ENCODE measurements at places on chromosomes 11 and 22.

DNA sequence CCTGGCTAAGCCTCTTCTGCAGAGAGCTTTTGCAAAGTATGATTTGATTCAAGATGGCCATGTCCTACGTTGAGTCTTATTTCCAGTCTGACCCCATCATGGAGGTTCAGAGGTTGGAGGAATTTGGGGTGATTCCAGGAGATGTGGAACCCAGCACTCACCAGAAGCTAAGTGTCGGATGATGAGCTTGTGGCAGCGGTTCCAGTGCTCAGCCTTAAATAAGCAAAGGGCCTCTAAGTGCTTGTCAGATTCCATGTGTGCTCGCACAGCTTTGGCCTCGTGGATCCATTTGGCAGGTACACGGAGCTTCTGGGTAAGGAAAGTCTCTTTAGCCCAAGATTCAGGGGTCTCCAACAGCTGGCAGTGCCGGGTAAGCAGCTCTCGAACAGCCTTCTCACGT, 11.9 kb upstream of the CHRNA10 start:
- DNase-seq = no peak

GRCh38 chr11:7488681-7489080, 3.4 kb downstream of the OLFML1 start:
- no peak for DNase-seq

DNA sequence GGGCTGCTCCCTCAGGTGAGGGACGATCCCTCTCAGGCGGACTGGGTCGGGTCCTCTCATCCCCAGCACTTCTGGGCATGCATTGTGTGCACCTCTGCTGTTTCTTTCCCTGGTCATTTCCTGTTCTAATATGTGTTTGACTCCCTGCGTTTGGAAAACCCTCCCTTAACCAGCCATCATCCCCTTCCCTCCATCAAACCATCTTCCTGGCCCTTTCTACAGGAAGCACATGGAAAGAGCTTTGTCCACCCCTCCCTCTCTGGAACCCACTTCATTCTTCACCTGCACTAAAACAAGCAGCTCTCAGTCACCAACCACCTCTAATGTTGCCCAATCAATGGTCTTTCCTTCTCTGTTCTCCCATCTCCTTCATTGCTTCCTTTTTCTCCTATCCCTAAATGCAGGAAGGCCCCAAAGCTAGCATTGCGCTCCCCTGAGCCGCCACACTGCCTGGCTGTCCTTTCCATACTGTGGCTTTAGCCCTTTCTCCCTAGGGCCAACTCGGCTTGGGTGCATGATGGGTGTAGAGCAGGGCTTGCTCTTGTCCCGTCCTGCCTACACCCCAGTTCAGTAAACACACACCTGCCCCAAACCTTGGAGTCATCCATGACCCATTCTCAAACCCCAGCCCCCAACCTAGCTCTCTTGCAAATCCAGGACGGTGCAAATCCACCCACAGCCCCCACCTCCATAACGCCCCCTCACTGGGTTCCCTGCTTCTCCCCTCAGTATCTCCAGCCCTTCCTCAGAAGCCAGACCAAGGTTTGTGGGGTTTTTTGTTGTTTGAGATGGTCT, 5.4 kb upstream of the GAS2L1 start:
- DNase-seq = no peak

- no peak for DNase-seq
Measured at GRCh38 chr11:74680703-74681531, 50.3 kb downstream of the CHRDL2 start.

DNA sequence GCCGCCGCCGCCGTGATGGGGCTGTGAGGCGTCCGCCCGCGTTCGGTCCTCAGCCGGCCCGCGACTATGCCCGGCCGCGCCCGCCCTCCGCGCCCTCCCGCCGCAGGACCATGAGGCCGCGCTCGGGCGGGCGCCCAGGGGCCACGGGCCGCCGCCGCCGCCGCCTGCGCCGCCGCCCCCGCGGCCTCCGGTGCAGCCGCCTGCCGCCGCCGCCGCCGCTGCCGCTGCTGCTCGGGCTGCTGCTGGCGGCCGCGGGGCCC, 215 bp downstream of the ZNRF3 start:
- no peak for DNase-seq

DNA sequence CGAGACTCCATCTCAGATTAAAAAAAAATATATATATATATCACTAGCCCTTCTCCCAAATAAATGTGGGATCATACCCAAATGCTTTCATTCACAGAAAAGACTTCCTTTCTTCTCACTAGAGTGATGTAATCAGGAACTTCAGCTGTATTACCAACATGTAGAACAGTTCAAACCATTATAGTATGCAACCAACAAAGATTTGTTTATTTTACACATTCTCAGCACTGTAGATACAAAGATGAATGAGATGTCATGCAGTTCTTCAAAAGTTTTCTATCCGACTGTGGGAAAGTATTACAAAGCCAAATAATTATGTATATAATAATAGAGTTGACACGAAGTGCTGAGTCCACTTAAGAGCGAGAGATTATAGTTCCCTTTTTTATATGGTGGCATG, 22.2 kb upstream of the ZNF143 start:
- no peak for DNase-seq

DNA sequence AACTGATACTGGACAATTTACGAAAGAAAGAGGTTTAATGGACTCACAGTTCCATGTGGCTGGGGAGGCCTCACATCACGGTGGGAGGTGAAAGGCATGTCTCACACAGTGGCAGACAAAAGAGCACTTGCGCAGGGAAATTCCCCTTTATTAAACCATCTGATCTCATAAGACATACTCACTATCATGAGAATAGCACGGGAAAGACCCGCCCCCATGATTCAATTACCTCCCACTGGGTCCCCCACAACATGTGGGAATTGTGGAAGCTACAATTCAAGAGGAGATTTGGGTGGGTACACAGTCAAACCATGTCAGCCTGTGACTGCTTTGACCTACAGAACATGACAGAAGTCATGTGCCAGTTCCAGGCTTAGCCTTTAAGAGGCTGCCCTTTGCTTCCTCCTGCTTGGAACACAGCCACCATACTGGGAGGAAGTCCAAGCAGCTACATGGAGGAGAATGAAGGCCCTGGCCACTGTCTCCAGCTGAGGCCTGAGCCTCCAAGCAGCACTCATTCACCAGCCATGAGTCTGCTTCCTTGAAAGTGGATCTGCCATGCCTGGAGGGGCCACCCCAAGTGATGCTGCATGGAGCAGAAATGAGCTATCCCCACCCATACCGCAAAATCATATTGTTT, 10.9 kb upstream of the GAL start:
- no peak for DNase-seq

DNA sequence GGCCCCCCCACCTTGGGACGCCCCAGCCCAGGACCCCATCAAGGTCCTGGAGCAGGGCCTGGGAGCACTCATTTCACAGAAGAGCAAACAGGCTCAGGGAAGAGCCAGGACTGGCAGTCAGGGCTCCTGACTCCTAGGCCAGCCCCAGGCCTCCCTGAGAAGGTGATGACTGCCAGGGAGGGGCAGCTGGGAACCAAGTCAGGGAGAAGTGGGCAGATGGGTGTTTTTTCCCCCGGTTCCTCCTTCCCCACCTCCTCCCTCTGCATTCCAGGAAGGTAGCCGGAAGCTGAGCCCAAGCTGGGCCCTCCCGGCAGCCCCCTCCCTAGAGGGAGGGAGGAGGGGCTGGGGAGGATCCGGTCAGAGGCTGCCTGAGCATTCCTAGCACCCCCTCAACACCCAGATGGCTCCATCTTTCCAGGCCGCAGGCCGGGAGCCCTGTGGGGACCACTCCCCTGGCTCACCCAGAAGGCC, 19.6 kb downstream of the MYRF start:
- DNase-seq = no peak

Measured in stimulated activated naive B cell treated with anti-CD40 and anti-IgM and Interleukin-4, amounts not matched to agents 10 μg/mL and 1 μg/mL and 100 μg/mL, for 72 hours (primary cell).